ENCODE measurements at places on chromosomes 7 and 10.

DNA sequence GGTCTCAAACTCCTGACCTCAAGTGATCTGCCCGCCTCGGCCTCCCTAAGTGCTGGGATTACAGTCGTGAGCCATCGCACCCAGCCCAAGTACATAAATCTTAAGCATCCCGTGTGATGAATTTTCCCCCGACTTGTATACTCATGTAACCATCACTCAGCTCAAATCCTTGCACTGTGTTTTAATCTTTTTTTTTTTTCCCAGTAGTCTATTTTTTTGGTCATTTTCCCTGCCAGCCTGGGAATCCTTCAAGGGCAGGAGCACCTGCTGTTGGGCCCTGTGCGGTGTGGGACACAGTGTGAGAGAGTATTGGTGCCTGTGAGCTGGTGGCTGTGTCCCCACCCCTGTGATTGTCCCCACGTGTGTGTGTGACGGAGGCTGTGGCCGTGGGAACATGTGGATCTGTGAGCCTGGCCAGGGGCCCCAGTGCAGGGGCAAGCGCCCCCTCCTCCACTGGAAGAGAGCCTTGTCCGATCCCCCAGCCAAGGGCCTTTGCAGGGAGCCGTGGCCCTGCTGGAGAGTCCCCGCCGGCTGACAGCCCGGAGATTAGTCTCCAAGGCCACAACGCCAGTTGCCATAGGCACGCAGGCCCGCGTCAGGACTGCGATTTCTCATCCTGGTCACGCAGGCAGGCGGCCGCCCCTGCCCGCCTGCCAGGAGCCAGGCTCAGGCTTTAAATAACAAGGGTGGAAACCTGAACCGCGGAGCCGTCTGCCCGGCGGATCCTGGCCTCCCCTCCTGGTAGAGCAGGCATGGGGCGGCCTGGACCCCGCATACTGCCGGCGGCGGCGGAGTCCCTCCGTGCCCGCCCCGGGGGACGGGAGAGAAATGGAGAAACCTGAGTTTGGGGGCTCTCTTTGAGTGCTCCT, 26.5 kb downstream of the GTF2IRD1 start:
- no peak for DNase-seq

GRCh38 chr7:147869456-147869855, 721.1 kb upstream of the C7orf33 start:
- no peak for DNase-seq

DNA sequence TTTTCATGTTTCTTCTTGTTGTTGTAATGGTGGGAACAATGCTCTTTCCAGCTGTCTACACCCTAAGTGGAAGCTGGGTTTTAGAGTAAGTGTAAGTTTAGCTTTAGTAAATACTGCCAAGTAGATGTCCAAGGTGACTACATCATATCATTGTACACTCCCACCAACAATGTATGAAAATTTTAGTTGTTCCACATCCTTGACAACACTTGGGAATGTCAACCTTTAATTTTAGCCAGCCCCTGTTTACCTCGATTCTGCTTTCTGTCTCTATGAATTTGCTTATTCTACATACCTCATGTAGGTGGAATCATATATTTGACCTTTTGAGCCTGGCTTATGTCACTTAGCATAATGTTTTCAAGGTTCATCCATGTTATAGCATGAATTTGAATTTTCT, 93.0 kb downstream of the MTPAP start:
- no peak for DNase-seq

- no peak for DNase-seq
These were observed 62.3 kb upstream of the CTBP2 start for GRCh38 chr10:125222515-125223308.

- DNase-seq: no peak
These were observed 57.6 kb downstream of the MALSU1 start for GRCh38 chr7:23356726-23357125.

- DNase-seq: no peak
These were observed 262.0 kb upstream of the NRP1 start for GRCh38 chr10:33596422-33596821.

DNA sequence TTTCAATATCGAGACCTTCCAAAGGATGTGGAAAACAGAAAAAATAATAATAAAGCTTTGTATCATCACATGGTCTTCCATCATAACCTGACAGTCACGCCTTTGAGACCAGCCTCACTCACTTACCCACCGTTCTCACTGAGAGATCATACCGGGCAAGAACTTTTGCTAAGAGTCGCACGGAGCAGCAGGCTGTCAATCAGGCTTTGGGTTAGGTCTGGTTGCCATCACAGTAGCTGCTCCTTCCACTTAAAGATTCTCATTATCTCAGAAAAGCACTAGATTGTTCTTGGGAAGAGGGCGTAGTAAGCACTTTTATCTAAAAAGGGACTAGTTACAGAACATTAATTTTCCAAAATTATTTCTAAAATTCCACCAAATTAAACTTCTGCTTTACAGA, 2.0 kb downstream of the RELN start:
- DNase-seq: no peak

DNA sequence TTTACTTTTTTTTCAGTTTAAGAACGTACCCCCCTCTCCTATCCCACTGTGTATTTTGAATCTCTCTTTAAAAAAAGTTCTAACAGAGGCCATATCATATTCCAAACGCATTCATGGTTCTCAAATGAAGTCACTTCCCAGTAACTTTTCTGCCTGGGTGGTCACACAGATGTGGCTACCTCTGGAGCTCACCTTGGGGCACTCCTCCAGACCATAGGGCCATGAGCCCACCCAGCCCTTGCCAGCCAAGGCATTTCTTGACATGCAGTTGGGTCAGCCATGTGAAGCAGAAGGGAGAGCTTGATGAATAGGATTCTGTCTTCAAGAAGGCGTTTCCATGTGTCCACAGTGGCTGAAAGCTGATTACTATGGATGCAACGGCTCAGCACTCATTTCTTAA, 239.3 kb downstream of the RAB11FIP2 start:
- DNase-seq: no peak

GRCh38 chr10:76523791-76524351, 1092.4 kb downstream of the LRMDA start:
- no peak for DNase-seq

- DNase-seq: no peak
These were observed 530.9 kb upstream of the AUTS2 start for GRCh38 chr7:69067397-69067796.

DNA sequence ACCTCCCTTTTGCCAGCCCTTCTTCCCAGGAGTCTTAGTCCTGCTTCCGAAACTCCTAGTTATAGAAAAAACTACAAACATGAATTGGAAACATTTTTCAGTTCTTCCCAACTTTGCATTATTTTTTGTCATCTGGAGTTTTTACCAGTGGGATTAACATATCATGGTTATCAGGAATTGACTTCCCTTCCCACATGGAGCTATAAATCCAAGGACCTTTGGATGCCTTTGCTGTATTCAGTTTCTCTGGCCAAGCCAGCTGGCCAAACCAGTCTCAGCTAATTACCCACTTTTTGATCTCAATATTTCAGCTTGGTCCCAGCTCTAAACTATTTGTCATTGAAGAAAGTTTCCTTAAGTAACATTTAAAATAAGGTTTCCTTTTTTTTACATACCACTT, 570.6 kb downstream of the SORCS1 start:
- DNase-seq: no peak

DNA sequence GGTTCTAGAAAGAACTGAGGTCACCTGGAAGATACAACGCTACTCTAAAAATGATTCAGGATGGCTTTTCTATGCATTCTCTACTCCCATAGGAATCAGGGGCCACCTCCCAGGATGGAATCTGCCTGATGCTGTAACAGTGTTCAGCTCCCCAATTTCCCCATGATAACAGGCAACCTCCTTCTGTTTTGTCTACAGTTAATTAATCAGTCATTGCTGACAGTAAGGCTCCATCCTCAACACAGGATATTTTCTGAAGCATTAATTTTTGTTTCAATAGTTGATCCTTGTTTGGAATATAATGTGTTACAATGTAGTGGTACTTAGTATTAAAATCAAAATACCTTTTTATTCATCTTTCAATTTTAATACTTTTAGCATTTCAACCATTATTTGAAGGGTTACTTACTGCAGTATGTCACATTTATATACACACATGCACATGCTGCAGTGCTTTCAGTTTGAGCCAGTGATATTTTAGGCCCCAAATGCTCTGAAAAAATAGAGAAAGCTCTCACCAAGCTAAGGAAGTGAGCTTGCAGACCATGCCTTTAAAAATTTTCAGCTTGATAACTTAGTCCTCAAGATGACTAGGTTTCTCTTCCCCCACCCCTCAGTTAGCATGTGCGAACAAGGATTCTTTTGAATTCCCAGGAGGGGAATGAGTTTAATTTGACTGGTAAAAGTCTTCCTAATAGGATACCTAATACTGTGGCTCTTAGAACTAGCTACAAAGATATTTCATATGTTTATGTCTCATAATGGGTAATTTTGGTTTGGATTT, 592 bp upstream of the PIK3CG start:
- no peak for DNase-seq

DNA sequence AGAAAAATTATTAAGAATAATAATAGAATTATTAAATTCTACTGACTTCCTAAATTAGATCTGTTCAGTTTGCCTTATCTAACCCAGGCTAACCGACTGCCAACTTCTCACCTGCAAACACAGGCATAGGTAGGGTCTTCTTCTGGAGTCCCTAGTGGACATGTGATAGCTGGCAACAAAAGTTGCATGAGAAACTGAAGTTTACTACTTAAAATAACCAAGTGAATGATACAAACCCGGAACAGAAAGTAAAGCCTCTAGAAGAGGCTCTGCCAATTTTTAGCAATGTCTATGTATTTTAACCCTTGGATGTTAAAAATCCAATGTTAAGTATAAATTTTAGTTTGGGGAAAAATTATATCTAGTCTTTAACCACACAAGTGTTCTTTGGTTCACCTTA, 37.6 kb downstream of the NDUFB2 start:
- no peak for DNase-seq

- DNase-seq: no peak
These were observed 30.2 kb upstream of the NUB1 start for GRCh38 chr7:151311294-151311864.

- DNase-seq: no peak
These were observed 30.2 kb downstream of the ASNS start for GRCh38 chr7:97842006-97842405.

GRCh38 chr7:81949306-81949705, 179.5 kb upstream of the HGF start:
- DNase-seq: no peak

DNA sequence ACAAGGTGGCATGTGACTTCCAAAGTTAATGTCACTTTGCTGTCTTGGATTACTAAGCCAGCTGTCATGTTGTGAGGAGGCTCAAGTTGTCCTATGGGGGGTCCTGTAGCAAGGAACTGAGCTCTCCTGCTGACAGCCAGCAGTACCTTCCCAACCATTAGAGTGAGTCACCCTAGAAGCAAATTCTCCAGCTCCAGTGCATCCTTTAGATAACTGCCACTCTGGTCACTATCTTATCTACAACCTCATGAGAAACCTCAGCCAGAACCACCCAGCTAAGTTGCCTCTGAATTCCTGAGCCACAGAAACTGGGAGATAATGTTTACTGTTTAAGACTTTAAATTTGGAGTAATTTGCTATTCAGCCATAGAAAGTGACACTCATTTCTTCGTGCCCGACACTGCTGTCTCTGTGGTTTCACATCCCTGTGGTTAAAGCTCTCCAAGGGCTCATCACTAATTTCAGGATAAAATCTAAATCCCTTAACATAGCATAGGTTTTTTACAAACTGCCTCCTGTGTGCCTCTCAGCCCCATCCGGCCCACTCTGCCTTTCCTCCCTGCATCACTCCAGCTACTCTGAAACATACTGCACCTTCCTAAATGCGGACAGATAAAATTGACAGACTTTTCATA, 83.5 kb downstream of the PRR15 start:
- no peak for DNase-seq

DNA sequence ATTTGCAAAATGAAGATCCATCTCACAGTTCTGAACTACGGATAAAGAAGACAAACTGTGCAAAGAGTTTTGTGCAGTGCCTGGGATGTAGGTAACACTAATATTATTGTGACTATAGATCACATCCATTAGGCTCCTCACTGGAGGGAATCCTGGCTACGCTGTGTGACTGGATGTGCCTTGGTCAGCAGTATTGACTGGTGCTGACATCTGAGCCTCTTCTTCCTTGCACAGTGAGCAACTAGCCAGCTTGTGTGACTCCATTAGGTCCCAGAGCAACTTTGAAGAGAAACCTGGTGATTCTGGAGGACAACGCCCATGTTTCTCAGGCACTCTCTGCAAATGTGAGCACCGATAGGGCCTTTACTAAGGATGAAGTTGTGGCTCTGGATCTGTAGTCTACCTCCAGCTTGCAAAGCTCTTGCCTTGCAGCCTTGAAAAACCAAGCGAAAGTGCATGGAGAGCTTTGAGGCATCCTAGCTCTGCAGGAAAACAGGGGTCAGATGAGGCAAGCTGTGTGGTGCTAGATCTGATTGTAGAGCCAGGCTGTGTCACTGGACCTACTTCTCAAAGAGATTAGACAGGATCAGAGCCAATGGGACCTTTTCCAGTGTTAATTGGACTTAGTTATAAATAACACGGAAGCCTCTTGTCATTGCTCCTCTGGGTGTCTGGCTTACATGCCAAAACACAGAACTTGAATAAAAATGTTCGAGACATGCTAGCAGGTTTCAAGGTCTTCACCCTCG, 303.6 kb upstream of the LYZL1 start:
- no peak for DNase-seq

DNA sequence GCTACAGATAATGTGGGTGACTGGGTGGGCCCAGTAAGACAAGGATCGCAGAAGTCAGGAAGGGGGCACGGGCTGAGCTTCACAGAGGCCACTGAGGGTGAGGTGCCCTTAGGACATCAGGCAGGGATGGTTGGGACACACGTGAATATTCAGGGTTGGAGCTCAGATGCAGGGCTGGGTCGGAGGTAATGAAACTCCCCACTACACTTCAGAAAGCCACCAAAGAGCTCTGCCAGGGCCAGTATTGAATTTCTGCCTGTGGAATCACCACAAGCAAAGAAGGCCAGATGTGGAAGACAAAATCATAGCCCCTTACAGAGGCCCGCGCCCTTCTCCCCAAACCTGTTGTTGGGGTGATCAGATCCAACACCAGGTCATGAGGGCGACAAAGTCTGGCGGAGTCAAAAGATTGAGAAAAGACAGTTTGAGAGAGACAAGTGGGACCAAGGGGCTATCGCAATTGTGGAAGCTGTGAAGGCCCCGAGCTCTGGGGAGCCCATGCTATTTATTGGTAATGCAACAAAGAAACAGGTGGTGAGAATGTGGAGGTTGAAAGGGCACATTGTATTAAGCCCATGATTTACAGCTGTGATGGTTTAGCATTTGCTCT, 42.4 kb downstream of the STRA8 start:
- DNase-seq: no peak

GRCh38 chr10:118971187-118971586, 58.3 kb upstream of the NANOS1 start:
- no peak for DNase-seq

DNA sequence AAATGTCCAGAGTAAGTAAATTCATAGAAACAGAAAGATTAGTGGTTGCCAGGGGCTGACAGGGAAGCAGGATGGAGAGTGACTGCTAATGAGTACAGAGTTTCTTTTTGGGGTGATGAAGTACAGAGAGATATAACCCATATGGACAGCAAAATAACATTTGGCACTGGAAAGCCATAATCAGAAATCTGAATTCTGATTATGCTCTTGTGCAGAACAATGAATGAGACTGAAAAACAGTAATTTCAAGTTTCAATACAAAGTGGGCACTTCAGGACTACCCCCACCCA, 4.5 kb downstream of the RHEB start:
- no peak for DNase-seq

GRCh38 chr10:96991313-96991841, 159.3 kb downstream of the LCOR start:
- DNase-seq: no peak

GRCh38 chr7:136134503-136134902, 157.3 kb upstream of the MTPN start:
- DNase-seq: no peak
